ENCODE measurements at places on chromosomes 1 and 21. TPM values are rescaled to one million over a fixed set of nuclear protein-coding genes. Genes with fewer than 3 reads are reported as not detected.

Gene SPRR2D
- polyA plus RNA-seq, result 0.14 TPM

GRCh38 chr21:16116798-16117197 is 387.0 kb downstream of the USP25 start:
- DNase-seq, result no peak

DNA sequence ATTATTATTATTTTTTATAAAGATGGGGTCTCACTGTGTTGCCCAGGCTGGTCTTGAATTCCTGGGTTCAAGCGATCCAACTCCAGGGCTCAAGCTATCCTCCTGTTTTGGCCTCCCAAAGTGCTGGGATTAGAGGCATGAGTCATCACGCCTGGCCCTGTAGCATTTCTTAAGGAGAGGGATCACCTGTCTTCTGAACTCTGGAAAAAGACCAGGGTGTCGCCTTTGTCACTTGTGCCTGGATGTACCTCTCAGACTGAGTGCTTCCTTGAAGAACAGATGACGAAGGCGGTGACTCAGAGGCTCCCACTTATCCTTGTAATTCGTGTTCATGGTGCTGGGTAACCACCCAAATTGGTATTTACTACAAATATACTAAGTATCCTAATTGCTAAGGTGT is 2.4 kb upstream of the CGN start:
- no peak for DNase-seq

DNA sequence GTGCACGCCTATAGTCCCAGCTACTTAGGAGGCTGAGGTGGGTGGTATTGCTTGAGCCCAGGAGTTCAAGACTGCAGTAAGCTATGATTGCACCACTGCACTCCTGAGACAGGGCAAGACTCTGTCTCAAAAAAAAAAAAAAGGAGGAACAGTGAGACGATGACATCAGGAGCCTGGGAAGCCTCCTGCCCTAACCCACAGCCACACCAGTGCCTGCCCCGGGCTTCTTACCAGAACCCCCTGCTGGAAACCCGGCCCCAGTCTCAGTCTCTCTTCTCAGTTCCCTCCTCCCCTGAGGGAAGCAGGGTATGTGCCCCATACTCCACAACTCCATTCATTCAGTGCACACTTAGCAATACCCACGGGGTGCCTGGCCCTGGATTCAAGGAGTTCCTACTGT is 9.1 kb downstream of the COL8A2 start:
- DNase-seq, result no peak

DNA sequence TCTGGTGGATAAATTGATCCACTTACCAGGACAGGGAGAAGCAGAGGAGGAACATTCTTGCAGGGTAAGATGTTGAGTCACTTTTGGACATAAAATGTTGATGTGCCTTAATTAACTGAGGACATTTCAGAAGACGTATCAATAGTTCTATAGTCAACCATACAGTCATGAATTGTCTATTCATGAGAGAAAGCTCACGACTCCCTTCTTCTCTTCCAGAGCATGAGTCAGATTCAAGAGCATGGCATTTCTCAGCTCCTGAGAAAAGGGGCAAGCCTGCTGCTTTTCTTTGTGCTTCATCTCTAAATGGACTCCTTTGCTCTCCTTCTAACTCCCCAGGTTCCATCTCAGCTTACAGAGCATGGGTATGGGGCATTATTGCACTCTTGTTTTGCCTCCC is 55.7 kb downstream of the ADGRL4 start:
- DNase-seq, result no peak

Gene KRTAP12-2
- not detected for polyA plus RNA-seq

DNA sequence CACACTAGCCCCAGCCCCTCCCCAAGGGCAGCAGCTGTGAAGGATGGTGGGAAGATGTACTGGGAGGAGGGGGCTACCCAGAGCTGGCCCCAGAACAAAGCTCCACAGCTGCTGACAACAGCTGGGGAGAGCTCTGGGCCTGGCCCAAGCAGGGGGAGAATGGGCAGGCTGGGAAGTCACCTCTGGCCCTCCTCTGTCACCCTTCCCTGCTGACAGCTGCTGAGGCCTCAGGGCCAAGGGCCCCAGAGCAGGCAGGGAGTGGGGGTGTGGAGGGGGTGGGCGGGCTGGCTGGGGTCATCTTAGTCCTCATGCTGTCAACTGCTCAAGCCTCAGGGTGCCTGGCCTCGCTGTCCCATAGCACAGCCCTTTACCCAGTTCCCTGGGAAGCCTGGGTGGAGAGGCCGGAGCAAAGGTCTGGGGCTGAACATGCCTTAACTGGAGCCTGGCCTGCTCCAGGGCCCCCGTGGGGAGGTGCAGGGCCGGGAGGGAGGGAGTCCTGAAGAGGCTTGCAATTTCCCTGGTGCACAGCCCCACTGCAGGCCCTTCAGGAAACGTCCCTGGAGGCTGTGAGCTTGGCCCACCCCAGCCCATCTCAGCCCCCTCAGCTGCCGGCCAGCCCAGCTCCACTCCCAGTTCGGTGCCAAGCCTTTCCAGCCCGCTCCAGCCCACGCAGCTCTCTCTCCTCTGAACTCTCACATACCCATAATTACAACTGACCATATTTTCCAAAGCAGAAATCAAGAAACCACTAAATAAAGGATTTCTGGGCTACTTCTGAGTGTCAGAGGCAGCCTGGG is 25.7 kb downstream of the HSPG2 start:
- DNase-seq, result peak; percentile 80

- no peak for DNase-seq
These were observed 338.9 kb upstream of the PRMT6 start for GRCh38 chr1:106717591-106717990.

DNA sequence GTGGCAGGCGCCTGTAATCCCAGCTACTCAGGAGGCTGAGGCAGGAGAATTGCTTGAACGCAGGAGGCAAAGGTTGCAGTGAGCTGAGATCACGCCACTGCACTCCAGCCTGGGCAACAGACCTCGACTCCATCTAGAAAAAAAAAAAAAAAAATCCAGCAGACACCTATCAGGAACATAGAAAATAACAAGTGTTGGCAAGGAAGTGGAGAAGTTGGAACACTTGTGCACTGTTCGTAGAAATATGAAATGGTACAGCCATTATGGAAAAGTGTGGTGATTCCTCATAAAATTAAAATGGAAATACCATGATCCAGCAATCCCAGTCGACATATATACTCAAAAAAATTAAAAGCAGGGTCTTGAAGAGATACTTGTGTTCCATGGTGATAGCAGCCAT is 12.0 kb upstream of the C1orf162 start:
- DNase-seq, result no peak

DNA sequence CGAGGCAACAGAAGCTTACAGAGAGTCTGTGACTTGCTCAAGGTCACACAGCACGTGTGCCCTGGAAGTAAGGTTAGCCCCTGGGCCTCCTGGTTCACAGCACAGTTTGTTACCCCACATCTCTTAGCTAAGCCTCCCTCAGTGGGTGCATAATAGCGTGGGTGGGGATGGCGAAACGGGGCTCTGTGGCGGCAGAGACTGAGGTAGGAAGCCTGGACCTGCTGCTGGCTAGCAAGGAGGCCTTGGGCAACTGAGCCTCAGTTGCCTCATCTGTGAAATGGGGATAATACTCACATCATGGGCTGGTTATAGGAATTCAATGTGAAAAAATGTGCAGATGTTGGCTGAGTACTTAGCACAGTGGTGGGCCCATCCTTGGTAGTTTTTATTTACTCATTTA is 596 bp downstream of the PADI4 start:
- DNase-seq, result no peak

Gene GPR61
- not detected for polyA plus RNA-seq

Data from heart right ventricle (tissue), 16 donors.